ENCODE measurements at places on chromosomes 7 and 10. TPM values are rescaled to one million over a fixed set of nuclear protein-coding genes. Genes with fewer than 3 reads are reported as not detected.
A peak's percentile ranks its signal among the peaks of the same experiment; 100 is the strongest.

DNA sequence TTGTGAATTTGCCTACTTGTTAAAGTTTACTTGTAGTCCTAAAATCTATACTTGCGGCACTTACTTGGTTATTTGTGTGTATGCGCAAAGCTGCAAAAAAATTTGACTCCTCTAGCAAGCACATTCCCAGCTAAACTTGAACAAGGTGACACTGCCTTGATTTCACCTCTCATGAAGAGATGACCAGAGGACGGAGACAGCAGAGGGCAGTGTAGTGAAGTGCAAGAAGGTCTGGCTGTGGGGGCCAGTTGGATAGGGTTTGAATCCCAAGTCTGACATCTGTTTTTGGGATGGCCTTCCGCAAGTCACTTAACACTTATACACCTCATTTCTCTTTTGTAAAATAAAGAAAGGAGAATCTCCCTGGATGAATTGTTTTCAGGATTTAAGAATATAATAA lies 15.7 kb downstream of the SLK start:
- H3K4me3 ChIP-seq = no peak overlapping the region
- DNase-seq = peak; percentile 42
- H3K4me1 ChIP-seq = peaks cover 26% of the 10 kb centered on the region
- H3K36me3 ChIP-seq = no peaks in the 10 kb centered on the region

DNA sequence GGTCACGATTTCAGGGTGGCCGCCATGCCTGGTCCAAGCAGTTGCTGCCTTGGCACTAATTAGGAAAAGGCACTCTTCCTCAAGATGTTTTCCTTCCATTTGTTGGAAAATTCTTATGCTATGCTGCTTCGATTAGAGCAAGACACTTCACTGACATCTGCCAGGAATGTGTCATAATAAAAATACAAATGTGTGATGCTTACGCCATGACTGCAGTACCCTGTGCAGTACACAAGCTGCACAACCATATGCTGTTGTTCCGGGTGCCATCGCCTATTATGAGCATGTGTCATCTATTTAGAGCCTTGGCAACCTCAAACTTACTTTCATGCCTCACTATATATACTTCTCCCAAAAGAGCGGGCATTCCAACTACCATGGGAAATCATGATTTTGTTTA lies 14.9 kb upstream of the MPP7 start:
- DNase-seq = peak; percentile 23
- no peak overlapping the region for H3K27ac ChIP-seq
- H3K36me3 ChIP-seq = no peaks in the 10 kb centered on the region
- no peaks in the 10 kb centered on the region for H3K27me3 ChIP-seq
- H3K4me3 ChIP-seq = no peak overlapping the region

- no peak for DNase-seq
- no peaks in the 10 kb centered on the region for H3K4me1 ChIP-seq
- H3K27ac ChIP-seq = no peak overlapping the region
- no peak overlapping the region for H3K4me3 ChIP-seq
- H3K36me3 ChIP-seq = no peaks in the 10 kb centered on the region
- no peaks in the 10 kb centered on the region for H3K27me3 ChIP-seq
Measured at GRCh38 chr7:41744161-41744560, 41.3 kb upstream of the INHBA start.

- peak overlapping the region; percentile 81 for H3K4me3 ChIP-seq
- H3K4me1 ChIP-seq = peaks cover 12% of the 10 kb centered on the region
- H3K36me3 ChIP-seq = peaks cover 16% of the 10 kb centered on the region
Measured at GRCh38 chr7:1532456-1533254, 2.2 kb downstream of the MAFK start.

DNA sequence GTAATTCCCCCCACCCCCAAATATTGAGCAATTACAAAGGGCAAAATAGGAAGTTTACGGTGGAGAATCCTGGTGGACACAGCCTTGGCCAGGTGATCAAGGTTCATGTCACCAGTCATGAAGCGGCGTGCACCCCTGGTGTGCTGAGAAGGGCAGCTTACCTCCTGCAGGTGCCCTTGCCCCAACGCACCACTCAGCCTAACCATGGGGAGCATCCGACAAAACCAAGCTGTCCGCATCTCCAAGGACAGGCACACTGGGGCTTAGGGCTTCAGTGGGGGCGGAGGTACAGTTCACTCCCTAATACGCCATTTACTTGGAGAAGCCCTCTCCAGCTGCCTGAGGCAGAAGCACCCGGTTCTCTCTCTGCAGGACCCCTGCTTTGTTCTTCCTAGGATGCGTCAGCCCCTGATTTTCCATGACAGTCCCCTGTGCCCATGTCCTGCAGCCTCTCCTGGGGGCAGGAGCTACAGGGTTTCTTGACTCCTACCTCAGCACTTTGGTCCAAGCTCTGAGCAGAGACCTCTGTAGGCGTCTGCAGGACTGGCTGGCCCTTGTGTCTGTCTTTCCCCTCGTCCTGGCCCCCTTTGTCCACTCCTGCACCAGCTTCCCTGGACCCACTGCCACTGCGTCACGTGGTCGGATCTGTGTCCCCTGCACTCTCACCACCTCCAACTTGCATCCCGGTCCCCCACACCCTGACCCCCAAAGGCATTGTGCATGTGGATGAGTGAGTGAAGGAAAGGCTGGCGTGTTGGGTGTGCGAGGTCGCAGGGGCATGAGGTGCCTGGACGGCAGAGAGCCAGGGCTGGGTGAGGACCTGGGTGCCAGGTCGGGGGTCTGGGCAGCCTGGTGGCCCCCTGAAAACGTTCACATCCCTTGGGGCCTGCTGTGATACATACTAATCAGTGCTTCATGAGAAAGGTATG lies 113.7 kb downstream of the LHPP start:
- H3K36me3 ChIP-seq = no peaks in the 10 kb centered on the region
- no peak for DNase-seq
- H3K27me3 ChIP-seq = peaks cover 19% of the 10 kb centered on the region
- H3K4me3 ChIP-seq = no peak overlapping the region
- no peaks in the 10 kb centered on the region for H3K4me1 ChIP-seq
- no peak overlapping the region for H3K27ac ChIP-seq

- DNase-seq = no peak
- peaks cover 5% of the 10 kb centered on the region for H3K36me3 ChIP-seq
- H3K27me3 ChIP-seq = no peaks in the 10 kb centered on the region
- H3K4me3 ChIP-seq = no peak overlapping the region
- H3K27ac ChIP-seq = no peak overlapping the region
- H3K4me1 ChIP-seq = no peaks in the 10 kb centered on the region
Measured at GRCh38 chr7:22121702-22122474, 176.2 kb upstream of the CDCA7L start.

GRCh38 chr10:78929541-78929940 lies 139.2 kb upstream of the ZMIZ1 start:
- no peak for DNase-seq
- peaks cover 29% of the 10 kb centered on the region for H3K4me1 ChIP-seq
- no peaks in the 10 kb centered on the region for H3K27me3 ChIP-seq
- H3K27ac ChIP-seq = no peak overlapping the region

- no peaks in the 10 kb centered on the region for H3K4me1 ChIP-seq
- no peak overlapping the region for H3K27ac ChIP-seq
- H3K36me3 ChIP-seq = peaks cover 26% of the 10 kb centered on the region
- no peak for DNase-seq
- no peaks in the 10 kb centered on the region for H3K27me3 ChIP-seq
- no peak overlapping the region for H3K4me3 ChIP-seq
Measured at GRCh38 chr7:134307320-134307719, 9.4 kb downstream of the SLC35B4 start.

- no peaks in the 10 kb centered on the region for H3K27me3 ChIP-seq
- no peak overlapping the region for H3K27ac ChIP-seq
- H3K4me3 ChIP-seq = no peak overlapping the region
Measured at GRCh38 chr10:114308531-114309363, 69.7 kb downstream of the VWA2 start.

- H3K4me1 ChIP-seq = no peaks in the 10 kb centered on the region
- no peak overlapping the region for H3K27ac ChIP-seq
- H3K27me3 ChIP-seq = no peaks in the 10 kb centered on the region
Measured at GRCh38 chr10:27225011-27225590, 15.5 kb downstream of the ACBD5 start.

DNA sequence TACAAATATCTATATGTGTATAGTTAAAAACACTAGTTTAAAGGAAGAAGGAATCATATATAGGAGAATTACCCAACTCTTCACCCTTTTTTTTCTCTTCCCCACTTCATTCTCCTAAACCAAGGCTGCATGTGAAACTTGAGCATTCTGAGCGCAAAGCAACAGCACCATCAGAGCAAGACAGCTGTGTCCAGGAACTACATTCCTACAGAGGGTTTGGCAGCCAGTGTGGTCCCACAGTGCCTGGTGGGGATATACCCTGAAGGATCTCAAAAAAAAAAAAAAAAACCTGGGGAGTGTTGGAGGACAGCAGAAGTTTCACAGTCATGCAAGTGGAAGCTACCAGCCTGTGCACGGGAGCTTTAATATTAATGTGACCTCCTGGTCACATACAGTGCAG lies 310.4 kb downstream of the CTNNA3 start:
- DNase-seq = no peak
- H3K27ac ChIP-seq = no peak overlapping the region
- no peaks in the 10 kb centered on the region for H3K36me3 ChIP-seq

- H3K27me3 ChIP-seq = peaks cover 46% of the 10 kb centered on the region
- peak within 1 kb of the TSS; percentile 68 for H3K4me3 ChIP-seq
- no peaks in the 10 kb centered on the region for H3K4me1 ChIP-seq
- no peaks in the 10 kb centered on the region for H3K36me3 ChIP-seq
- DNase-seq = peak; percentile 18
Measured at GRCh38 chr7:11831736-11832495, at the start of gene THSD7A. Gene THSD7A, minus strand, starts transcription at chr7:11832198. Its CDS starts 252 bp downstream, at chr7:11831946.

GRCh38 chr7:156764016-156764669 lies 123.6 kb downstream of the RNF32 start:
- peaks cover 23% of the 10 kb centered on the region for H3K36me3 ChIP-seq
- H3K27ac ChIP-seq = no peak overlapping the region
- no peaks in the 10 kb centered on the region for H3K27me3 ChIP-seq
- H3K4me3 ChIP-seq = no peak overlapping the region

SPDYE5 gene
- 0.16 TPM for total RNA-seq

FBXL13 gene
- total RNA-seq = 0.74 TPM

FAM204A gene
- total RNA-seq = 103 TPM

C1GALT1 gene
- total RNA-seq = 39.6 TPM
